Lung microvascular endothelial cell (primary cell): ENCODE measurements at places on chromosomes 1 and 21.
A peak's percentile ranks its signal among the peaks of the same experiment; 100 is the strongest.

DNA sequence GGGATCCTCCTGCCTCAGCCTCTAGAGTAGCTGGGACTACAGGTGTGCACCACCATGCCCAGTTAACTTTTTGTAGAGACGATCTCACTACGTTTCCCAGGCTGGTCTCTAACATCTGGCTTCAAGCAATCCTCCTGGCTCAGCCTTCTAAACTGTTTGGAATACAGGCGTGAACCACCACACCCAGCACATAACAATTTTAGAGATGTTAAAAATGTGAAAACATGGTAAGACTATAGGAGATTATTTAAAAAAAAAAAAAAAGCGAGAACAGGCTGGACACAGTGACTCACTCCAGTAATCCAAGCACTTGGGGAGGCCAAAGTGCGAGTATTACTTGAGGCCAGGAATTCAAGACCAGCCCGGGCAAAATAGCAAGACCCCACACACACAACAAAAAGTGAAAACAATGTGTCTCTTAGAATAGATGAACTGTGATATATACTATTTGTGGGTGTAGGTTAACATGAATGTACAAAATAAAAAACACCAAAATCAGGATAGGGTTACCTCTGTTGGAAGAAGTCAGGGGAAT, 19.6 kb downstream of the CCDC18 start:
- no peak for DNase-seq

DNA sequence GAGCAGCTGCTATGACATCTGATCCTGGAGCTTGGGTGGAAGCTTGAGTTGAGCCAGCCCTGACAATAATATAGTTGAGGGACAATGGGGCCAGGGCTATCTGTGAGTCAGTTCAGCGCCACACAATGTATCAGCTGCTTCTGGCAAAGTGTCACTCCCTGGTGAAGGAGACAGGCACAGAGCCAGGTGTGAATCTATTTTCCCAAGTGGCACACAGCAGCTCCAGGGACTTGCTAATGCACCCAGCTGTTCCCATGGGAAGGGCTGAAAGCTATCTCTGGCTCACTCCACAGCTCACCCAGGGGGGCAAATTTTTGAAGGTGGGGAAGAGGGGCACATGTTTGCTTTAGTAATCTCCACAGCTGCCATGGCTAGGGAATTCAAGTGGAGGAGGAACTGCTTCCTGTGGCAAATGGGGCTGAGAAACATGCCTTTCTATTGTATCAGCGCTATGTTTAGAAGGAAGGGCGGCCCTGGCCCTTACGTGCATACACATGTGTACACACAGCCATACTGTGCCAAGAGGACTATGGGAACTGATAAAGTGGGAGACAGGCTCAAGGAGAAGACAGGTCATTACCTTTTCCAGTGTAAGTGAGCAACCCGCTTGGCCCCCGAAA, 2.2 kb downstream of the CYB5R1 start:
- DNase-seq = no peak

DNA sequence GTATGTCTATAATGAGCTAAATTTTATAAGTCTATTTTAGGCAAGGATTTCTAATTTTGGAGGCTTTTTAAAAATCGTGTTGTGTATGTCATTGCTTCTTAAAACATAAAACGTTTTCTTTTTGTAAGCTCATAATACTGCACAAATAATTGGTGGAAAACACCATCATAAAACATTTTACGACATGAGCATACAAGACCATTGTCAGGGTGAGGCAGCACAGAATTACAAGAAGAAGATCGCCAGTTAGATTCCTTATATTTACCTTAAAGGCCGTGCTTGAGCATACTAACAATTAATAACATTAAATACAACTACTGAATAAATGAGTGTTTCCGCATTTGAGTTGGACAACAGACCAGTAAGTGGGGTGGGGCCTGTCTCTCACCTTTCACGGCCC, 19.1 kb upstream of the LMX1A start:
- no peak for DNase-seq

- DNase-seq = no peak
These were observed 208.8 kb downstream of the LRRC7 start for GRCh38 chr1:69776555-69776954.

DNA sequence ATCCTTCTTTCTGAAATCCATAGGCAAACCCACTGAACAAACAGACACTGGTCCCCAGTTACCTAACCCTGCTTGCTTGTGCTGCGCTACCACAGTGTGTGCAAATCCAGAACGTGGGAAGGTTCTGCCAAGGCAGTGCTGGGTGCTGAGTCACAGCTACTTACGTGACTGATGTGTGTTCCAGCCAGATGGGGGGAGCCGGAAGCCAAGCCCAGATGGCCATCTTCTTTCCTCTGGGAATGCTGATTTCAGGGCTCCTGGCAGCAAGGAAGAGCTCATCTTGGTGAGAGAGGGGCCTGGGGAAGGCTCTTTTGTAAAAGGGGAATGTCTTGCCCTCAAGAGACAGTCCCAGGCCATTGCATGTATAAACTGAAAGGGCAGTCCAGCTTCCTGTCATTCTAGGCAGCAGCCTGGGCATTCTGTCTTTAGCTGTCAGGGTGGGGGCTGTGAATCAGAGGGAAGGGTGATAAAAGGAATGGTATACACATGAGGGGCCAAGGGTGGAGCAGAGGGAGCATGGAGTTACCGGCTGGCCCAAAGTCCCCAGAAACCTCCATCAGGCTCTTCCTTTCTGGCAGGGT, 54.1 kb downstream of the CD46 start:
- peak; percentile 98 for DNase-seq

DNA sequence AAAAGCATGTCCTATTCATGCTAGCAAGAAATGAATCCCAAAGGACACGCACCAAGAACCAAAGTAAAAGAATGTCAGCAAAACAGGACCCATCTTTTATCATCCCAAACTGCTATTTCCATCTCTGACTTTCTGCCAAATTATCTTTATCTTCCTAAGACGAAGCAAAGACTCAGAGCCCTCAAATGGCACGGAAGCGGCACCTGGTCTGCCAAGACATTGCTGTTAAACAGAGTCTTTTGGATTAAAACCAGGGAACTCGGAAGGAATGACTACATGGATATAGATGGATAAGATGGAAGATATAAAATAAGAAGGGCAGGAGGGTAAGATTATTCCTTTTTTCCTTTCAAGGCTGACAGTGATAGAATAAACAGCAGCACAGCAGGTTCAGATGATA, 60.8 kb upstream of the LBR start:
- DNase-seq = no peak
